ENCODE measurements at places on chromosomes 5 and 9. TPM values are rescaled to one million over a fixed set of nuclear protein-coding genes. Genes with fewer than 3 reads are reported as not detected.
A peak's percentile ranks its signal among the peaks of the same experiment; 100 is the strongest.

DNA sequence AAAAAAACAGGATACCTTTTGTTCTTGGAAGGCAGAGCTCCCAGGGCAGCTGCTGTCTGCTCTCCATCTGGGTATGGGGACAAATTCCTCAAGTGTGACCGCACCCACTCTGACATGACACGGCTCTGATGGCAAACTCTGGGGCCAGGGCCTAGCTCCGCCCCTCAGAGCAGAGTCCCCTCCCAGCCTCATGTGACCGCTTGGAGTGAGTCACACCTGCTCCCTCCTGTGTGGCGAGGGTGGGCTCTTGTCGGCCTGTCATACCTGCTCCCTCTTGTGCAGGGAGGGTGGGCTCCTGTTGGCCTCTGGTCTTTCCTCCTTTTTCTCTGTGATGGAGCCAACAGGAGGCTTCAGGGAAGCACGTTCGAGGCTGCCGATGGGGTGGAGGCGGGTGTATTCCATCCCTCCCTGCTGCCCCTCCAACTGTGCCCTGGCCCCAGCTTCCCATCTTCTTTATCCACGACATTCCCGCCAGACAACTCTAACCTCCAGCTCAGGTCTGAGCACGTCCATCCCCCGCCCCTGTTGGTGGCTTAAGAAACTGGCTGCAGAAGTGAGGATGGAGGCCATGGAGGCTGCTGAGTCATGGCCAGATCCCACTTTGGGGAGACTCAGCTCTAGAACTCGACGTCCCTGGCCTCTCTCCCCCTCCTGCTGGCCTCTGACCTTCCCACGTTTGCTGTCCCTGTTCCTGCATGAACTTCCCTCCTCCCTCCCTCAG, 65.3 kb downstream of the OLFM1 start:
- no peak for DNase-seq

GRCh38 chr5:144549580-144549979, 378.9 kb downstream of the KCTD16 start:
- no peak for DNase-seq

- DNase-seq, result peak; percentile 13
These were observed 15.4 kb downstream of the FAM174A start for GRCh38 chr5:100550531-100551051.

GRCh38 chr9:70060883-70061507, 17.3 kb downstream of the MAMDC2 start:
- DNase-seq, result no peak

DNA sequence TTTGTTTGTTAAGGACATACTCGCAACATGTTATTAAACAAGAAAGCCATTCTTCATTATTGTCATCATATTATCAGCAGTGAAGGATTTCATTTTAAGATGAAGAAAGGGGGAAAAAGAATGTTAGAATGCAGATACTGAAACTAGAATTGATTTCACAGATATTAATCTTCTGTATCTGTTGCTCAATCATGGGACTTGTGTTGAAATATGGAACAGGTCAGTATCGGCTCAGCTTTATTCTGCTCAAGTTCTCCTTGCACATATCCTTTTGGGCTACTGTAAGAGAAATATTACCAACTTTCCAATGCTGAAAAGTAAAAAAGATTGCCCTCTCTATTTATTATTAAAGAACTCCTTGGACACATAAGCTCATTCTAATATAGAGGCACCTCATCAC, 13.8 kb upstream of the ANXA1 start:
- DNase-seq, result no peak

DNA sequence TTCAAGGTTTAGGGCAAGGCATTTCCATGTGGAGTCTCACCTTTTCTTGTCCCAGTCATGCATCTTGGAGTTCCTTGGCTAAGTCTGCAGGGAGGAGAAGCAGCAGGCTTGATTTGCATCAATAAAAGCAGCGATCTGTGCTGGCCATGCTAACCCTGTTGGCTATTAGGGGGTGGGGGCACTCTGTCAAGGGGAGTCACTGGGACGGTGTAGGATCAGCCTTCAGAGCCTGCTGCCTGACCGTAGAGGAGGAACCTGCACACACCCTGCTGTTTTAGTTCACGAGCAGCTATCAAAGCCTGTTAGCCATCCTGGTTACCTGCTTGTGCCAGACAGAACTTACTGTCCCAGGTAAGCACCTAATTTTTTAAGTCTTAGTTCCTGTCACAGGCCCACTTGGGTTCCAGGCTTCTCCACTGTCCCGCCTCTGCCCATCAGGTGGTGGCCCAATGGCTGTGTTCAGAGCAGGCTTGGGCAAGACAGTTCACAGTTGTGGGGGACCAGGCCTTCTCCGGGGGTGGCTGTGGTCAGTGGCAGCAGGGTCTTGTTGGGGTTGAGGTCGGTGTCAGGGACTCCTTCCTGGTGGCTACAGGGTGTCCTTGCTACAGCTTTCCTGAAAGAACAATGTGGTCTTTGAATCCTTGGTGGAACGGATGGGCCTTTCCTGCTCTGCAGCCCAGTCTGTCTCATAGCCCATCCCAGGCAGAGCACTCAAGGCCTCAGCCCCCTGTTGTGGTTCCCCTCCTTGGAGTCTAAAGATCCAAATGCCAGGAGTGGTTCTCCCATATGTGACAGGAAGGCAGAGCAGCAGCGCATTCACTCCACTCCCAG, 43.7 kb downstream of the SECISBP2 start:
- DNase-seq, result no peak

DNA sequence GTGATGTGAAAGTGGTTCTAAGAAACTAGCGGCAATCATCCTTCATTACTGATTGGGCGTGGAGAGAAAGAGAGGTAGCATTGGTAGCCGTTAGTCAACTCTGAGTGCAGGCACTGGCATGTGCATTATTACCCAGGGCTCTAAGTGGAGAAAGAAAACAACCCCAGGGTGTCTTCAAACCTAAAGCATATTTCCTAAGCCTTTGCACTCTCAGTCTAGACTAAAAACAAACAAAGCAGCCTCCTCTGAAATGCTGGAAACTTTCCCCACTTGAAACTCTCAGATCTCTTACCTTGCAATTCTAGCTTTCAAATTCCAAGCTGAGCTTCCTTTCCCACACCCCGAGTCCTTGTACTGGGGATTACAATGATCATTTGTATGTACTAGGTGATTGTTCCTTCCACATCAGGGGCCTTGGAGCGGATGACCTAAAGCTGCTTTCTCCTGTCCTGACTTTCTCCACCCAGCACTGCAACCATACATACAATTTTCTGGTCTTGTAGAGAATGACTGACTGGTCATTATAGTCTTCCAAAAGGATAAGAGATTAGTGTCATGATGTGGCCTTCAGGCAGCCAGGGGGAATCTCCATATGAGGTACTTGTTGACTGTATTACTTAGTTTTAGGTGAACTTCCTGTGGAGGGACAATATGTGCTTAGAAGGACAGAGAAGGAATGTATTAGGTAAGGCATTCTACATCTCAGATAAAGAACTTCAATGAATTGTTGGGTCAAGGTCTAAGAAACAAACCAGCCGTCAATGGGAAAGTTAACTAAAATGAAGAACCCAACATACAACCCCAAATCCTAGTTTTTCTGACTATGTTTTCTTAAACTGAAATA, 98.3 kb upstream of the CDKN2B start:
- no peak for DNase-seq

- no peak for DNase-seq
These were observed 2.5 kb downstream of the FIBCD1 start for GRCh38 chr9:130936285-130937117.

DNA sequence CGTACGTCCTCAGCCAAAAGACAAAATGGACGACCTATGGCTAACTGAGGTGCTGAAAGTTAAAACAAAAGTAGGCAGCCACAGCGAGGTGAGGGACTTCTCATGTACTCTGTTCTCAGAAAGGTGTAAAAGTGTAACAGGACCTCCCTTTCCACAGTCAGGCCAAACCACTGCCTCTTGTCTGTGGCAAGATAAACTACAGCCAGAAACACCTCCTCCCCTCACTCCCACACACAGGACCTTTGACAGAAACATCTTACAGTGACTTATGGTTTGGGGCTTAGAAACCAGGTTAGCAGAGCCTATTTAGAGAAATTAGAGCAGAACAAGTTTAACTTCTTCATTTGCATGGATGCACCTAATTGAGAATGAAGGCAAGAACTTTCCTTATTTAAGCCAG, 499.1 kb upstream of the GRIN3A start:
- DNase-seq, result no peak

- no peak for DNase-seq
These were observed 285.2 kb downstream of the CDH12 start for GRCh38 chr5:22567983-22568382.

DNA sequence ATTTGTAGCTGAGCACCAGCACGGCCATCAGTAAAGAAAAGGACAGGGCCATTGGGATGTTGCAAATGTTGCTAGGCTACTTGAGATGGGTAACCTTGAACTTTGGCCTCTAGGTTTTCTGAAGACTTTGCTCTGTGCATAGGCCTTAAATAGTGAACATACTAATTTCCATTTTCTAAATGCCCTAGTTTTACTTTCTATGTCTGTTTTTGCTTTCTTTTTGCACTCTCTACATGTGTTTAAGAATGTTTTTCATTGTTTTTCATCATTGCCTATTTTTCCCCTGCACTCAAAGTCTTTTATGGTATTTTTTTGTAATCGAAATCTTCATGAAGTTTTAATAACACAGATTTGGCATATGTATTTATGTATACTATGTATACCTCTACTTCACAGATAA, at the start of gene IFNA17:
IFNA17 (minus strand) TSS at position 101 of the 400 bp plus-strand sequence; CDS start at position 52, 49 bp downstream.
- DNase-seq, result no peak

SLC25A2 gene
- 0.31 TPM for total RNA-seq

ANKH gene
- 128 TPM for total RNA-seq

CDKN2B gene
- 0.05 TPM for total RNA-seq

ESM1 gene
- 0.56 TPM for total RNA-seq

All from activated CD4-positive, alpha-beta memory T cell treated with anti-CD3 and anti-CD28 coated beads for 36 hours (primary cell).